ENCODE measurements at places on chromosomes 1 and 21.

GRCh38 chr1:228391411-228392020, 15.1 kb downstream of the TRIM11 start:
- DNase-seq = no peak

DNA sequence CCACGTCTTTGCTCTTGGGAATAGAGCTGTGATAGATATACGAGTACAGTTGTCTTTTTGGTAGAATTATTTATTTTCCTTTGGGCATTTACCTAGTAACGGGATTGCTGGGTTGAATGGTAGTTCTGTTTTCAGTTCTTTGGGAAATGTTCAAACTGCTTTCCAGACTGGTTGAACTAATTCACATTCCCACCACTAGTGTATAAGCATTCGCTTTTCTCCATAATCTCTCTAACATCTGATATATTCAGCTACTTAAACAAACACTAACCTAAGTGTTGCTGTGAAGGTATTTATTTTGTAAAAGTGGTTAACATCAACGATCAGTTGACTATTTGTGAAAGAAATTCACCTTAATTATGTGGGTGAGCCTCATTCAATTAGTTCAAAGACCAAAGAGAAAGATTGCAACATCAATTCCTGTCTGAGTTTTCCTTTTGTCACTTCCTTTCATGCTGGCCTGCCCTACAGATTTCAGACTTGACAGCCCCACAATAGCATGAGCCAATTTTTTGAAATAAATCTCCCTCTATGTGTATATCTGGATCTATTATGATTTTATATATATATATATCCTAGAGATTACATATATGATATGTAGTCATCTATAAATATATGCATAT, 26.7 kb upstream of the DUSP10 start:
- DNase-seq = no peak

GRCh38 chr1:12059722-12060464, 3.2 kb upstream of the TNFRSF8 start:
- DNase-seq = no peak

- peak; percentile 57 for DNase-seq
Measured at GRCh38 chr21:36661511-36662309, 37.2 kb upstream of the SIM2 start.

GRCh38 chr1:116096013-116096618, 15.1 kb upstream of the MAB21L3 start:
- no peak for DNase-seq

DNA sequence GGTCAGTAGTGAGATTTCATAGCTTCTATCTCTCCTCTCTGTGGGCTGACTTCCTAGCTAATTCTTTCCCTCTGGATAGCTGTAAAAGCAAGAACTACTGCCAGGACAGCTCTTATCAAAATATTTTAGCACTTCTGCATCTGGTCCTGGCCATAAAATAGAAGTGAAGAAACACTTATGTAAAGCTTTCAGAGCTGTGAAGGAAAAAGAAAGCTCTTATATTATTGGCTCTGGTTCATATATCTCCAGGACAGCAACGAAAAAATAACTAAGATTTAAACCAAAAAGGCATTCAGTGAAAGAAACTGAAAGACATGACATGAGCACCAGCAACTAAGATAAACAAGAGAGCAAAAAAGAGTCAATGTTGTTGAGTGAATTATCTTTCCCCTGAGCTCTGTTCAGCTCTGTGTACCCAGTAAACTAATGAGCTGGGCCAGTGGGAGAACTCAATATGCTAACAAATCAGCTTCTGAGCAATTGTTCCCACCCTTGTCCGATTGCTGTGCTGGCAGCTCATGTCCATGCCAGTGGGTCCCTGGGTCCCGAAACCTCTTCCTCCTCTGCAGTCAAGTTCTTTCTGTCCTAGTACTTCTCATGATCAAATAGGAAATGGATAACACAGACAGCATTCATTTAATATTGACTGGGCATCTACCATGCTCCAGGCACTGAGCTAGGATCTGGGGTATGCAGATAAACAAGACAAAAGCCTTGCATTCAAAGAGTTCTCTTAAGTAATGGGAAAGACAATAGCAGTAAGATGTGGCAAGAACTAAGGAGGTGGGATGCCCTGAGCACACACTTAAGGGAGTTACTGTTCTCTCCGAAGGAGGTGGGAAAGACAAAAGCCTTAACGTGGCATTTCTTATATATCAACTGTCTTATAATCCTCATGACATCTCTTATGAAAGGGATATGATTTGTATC, 45.3 kb upstream of the MAN1A2 start:
- DNase-seq = no peak

GRCh38 chr1:169696273-169697100, 14.9 kb downstream of the SELL start:
- no peak for DNase-seq

DNA sequence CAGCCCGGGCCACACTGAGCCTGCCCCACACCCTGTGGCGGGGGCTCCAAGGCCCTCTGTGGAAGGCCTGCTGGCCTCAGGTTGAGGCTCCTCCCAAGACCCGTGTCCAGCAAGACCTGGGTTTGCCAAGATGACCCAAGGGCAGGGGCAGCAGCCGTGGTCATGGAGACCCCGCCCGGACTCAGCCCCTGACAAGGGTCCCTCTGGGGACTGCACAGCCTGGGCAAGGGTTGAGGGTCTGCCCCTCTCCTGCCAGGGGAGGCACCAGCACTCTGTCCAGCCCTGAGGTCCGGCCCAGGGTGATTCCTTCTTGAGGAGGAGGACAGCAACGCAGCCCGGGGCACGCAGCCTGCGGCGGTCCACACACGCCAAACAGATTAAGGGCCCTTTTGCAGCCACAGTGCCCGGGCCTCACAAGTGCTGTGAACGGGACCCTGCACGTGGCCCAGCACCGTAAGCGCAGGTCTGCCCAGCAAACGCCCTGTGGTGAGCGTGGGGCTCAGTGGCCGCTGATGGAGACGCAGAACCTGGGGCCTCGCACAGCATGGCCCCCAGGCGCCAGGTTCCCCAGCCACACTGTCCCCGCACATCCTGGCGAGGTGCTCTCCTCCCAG, 3.4 kb downstream of the SPATC1L start:
- no peak for DNase-seq

GRCh38 chr1:67754526-67754920, 69.5 kb downstream of the GADD45A start:
- no peak for DNase-seq

- DNase-seq = no peak
Measured at GRCh38 chr21:39703578-39703977, 41.4 kb upstream of the IGSF5 start.

All from MG63 (cell line).